Activated T-helper 17 cell treated with anti-CD3 and anti-CD28 coated beads, Interleukin-2, amount 50 U/mL, for 72 hours (primary cell): ENCODE measurements at places on chromosomes 1 and 21. TPM values are rescaled to one million over a fixed set of nuclear protein-coding genes. Genes with fewer than 3 reads are reported as not detected.

The S100A12 gene
- total RNA-seq, result not detected

The OLFM3 gene
- not detected for total RNA-seq

The DIRAS3 gene
- total RNA-seq, result not detected

The LCK gene
- total RNA-seq, result 228 TPM

The ZNF593OS gene
- total RNA-seq, result not detected

The FBLIM1 gene
- total RNA-seq, result not detected

The CATSPER4 gene
- not detected for total RNA-seq

The EFCAB14 gene
- total RNA-seq, result 53.8 TPM

The AKNAD1 gene
- total RNA-seq, result not detected

The LYPD8 gene
- total RNA-seq, result not detected

The WDR3 gene
- total RNA-seq, result 33.8 TPM

The DDR2 gene
- total RNA-seq, result 0.34 TPM

The ADORA3 gene
- total RNA-seq, result not detected

The DMBX1 gene
- total RNA-seq, result 0.58 TPM

The ITGB2 gene
- total RNA-seq, result 240 TPM

The LORICRIN gene
- not detected for total RNA-seq

The CSF3R gene
- not detected for total RNA-seq

The ACKR1 gene
- not detected for total RNA-seq

The IGSF21 gene
- total RNA-seq, result not detected

The LHX4 gene
- total RNA-seq, result not detected

The AMPD1 gene
- not detected for total RNA-seq
